Dermis microvascular lymphatic vessel endothelial cell (primary cell): ENCODE measurements at places on chromosomes 12 and 14. TPM values are rescaled to one million over a fixed set of nuclear protein-coding genes. Genes with fewer than 3 reads are reported as not detected.

Gene C3AR1
- 0.13 and 0.26 TPM in 2 replicates for total RNA-seq

Gene FITM1
- 0.39 and 0.63 TPM in 2 replicates for total RNA-seq

DNA sequence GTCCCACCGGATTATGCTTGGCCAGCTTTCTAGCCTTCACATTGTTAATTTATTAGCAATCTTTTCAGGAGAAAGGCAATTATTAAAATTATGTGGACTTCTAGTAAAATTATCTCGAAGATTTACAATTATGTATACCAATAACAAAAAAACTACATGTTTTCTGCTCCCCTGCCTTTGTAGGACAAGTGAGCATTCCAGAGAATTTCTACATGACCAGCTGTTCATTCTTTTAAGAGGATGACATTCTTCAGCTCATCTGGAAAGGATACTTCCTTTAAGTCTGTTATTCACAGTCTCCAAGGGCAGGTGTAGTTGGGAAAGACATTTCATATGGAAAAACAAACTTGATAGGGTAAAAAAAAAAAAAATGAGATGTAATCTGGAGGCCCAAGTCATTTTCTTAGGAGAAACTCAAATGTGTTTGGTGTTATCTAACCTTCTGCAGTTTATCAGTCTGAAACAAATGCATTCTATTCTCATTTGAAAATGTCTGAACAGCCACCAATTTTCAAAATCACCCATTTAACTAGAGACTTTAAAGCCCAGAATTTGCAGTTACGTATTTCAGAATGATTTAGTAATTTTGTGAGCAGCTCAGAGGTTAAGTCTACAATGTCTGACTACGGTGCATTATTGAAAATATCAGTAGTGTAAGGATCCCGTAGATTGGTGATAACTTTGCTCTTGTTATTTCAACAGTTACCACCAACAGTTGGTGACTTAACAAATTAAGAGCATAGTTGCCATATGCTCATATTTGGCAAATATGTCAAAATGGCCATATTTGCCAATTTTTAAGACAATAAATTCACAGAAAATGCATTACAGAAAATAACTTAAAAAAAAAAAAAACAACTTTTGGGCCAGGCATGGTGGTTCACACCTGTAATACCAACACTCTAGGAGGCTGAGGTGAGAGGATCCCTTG lies 1.8 kb upstream of the PHLDA1 start:
- DNase-seq = no peak

- peak; percentile 63 for DNase-seq
Measured at GRCh38 chr12:116551952-116552772, 7.0 kb upstream of the MAP1LC3B2 start.

DNA sequence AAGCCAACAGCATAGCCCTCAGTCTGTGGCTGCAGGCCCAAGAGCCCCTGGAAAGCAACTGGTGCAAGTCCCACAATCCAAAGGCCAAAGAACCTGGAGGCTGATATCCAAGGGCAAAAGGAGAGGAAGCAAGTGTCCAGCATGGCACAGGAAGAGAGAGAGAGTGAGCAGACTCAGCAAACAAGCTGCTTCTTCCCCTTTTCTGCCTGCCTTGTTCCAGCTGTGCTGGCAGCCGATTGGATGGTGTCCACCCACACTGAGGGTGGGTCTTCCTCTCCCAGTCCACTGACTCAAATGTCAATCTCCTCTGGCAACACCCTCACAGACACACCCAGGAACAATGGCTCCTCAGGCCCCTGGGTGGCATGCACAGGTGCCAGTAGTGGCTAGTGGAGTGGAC lies 33.5 kb downstream of the SMCO2 start:
- DNase-seq = no peak

GRCh38 chr12:94875525-94875924 lies 128.0 kb downstream of the NDUFA12 start:
- peak; percentile 61 for DNase-seq

DNA sequence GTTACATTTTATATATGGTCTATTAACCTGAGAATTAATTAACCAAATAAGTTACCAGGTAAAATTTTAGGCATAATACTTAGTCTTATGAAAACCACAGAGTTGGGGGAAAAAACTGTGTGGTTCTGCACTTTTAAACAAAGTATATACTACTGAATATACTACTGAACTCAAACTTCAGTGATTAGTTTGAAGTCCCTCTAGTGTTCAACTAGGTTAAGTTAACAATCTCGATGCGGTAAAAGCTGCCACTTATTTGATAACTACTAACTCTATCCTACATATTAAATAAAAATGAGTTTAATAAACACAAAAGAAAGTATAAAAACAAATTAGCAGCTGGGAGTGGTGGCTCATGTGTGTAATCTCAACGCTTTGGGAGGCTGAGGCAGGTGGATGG lies 56.7 kb downstream of the MED13L start:
- DNase-seq = no peak

DNA sequence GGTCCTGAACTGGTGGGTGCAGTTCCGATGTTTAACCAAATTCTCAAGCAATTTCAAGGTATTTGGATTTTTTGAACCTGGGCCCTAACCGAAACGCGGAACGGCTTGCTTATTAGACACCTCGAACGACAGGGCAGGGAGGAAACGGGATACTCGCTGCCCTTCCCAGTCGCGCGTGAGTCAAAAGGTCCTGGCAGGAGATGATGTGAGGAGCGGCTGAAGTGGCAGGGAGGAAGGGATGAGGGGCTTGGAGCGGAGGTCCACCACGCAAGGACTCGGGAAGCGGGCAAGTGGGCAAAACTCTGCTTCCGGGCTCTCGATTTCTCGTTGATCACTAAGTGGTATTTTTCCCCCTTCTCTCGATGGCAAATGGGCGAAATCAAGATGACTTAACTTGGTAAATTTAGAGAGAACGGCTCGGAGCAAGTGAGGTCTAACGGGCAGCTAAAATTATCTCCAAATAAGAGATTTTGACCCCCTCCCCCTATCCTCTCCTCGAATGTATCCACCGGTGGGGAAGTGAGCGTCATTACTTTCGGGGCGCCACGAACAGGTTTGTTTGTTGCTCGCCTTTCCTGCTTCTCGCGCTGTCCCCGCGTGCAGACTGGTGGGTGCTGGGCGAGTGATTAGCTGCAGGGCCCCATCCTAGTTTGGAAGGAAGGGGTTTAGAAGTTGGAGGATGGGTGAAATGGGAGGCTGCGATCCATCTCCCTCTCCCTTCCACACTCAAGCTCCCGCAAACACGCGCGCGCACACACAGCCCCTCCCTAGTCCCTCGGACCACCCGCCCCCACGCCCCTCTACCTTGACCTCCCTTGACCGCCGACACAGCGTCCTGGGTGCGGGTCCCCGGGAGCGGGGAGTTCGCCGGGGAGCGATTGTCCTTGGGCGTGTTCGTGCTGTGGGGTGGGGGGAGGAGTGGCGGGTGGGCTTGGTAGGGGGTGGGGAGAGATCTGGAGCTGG lies 986 bp upstream of the NTF3 start:
- no peak for DNase-seq
